ENCODE measurements at places on chromosomes 5 and 9.

GRCh38 chr5:158121678-158122077, 262.7 kb upstream of the CLINT1 start:
- H3K4me1 ChIP-seq, result no peaks in the 10 kb centered on the region
- DNase-seq, result no peak
- H3K27ac ChIP-seq, result no peak overlapping the region
- H3K36me3 ChIP-seq, result no peaks in the 10 kb centered on the region
- H3K4me3 ChIP-seq, result no peak overlapping the region

DNA sequence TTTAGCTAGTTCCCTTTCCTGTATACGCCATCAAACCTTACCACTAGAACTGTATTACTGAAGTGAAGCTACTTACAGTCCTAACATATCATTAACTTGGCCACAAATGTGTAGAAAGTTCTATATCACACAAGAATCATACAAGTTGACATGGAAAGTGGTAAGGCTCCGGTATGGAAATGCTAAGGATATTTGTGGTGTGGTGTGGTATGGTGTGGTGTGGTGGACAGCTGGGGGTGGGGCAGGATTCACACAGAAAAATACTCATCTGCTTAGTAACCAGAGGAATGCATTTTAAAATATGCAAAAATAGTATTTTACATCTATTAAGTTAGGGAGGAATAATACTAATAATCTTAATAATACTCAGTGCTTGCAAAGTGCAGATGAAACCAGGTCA, 69.4 kb downstream of the TRPC7 start:
- no peak for DNase-seq
- no peak overlapping the region for H3K4me3 ChIP-seq
- no peak overlapping the region for H3K27ac ChIP-seq
- H3K27me3 ChIP-seq, result no peaks in the 10 kb centered on the region
- no peaks in the 10 kb centered on the region for H3K36me3 ChIP-seq

GRCh38 chr9:91197232-91198181, 164.2 kb downstream of the AUH start:
- DNase-seq, result peak; percentile 86
- H3K27me3 ChIP-seq, result no peaks in the 10 kb centered on the region
- peak overlapping the region; percentile 99 for H3K27ac ChIP-seq
- no peak overlapping the region for H3K4me3 ChIP-seq
- no peaks in the 10 kb centered on the region for H3K36me3 ChIP-seq

DNA sequence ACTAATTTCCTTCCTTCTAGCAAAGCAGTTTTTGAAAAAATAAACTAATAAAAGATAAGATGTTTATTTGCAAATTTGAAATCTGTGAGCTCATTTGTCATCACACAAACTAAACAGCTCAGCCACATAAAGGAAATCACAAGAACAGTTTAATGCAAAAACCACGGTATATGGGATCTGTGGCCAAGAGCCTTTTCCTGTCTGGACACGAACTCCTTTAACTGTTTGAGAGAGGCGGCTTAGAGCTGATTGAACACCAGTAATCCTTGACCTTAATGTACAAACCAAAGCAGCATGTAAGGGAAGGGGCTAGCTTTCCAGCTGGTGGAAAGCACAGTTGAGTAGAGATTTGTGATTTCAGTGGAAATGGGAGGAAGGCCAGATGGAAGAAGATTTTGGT, 66.3 kb upstream of the SPINK5 start:
- no peak overlapping the region for H3K4me3 ChIP-seq
- no peaks in the 10 kb centered on the region for H3K27me3 ChIP-seq
- H3K36me3 ChIP-seq, result no peaks in the 10 kb centered on the region
- H3K27ac ChIP-seq, result no peak overlapping the region
- peak; percentile 6 for DNase-seq

DNA sequence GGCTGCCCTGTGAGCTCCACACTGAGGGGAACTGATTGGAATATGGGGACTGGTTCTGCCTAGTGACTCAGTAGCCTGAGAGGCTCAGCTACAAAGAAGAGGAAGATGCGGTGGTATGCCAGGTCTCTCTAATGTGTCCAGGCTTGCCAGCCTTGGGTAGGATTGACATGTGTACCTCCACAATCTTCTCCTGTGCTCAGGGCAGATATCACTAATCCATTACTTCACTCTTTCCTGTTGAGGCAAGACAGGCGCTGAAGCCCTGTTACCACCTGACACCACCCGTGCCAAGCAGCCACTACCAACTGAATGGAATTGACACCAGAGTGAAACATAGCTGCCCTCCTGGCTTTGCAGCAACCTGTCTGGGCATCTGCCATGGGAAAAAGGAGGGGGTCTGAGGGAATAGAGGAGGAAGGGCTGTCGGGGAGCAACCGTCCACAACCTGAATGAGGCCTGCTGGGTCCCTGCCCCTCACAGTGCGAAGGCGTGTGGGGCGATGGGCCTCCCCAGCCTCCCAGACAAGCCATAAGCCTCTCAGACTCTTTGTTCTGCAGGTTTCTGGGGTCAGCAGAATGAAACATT, 114.7 kb upstream of the CXCL14 start:
- no peaks in the 10 kb centered on the region for H3K36me3 ChIP-seq
- DNase-seq, result no peak
- H3K27ac ChIP-seq, result no peak overlapping the region
- H3K4me1 ChIP-seq, result peaks cover 5% of the 10 kb centered on the region
- no peaks in the 10 kb centered on the region for H3K27me3 ChIP-seq
- no peak overlapping the region for H3K4me3 ChIP-seq

DNA sequence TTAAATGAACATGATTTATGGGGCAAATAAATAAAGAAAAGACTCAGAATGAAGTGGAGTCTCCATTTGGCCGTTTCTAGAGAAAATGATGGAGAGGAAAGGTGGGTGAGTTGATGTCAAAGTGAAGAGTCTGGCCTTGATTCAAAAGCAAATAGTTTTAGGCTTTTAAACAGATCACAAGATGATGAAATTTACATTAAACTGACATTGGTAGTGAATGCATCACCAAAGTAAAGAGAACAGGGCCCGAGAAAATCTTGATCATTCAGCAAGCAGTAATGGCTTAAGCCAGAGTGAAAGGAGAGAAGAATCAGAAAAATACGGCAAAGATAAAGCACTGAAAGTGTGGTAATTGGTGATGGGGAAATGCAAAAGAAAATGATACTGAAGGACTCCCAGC, 460.0 kb upstream of the SGCD start:
- H3K4me3 ChIP-seq, result no peak overlapping the region
- H3K4me1 ChIP-seq, result no peaks in the 10 kb centered on the region
- H3K27me3 ChIP-seq, result no peaks in the 10 kb centered on the region
- DNase-seq, result no peak

DNA sequence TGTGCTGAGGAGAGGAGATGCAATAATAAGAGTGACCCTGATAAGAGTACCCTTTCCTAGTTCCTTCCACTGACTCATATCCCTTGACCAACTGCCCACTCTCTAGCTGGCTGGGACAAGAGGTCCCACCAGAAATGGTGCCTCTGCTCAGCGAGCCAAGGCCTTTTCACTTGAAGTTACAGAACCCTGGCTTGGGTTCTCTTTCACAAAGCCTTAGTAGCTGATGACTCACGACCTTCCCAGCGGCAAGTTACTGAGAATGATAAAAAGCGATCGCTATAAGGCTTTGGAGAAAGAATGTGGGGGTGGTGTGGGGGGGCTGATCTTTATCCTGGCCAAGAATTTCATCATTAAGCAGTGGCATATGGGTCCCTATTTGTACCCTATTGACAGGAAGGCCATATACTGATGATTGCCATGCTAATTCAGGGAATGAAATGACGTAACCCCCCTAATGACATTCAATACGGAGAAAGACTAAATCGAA, 90.3 kb downstream of the FBXO38 start:
- H3K36me3 ChIP-seq, result no peaks in the 10 kb centered on the region
- H3K4me1 ChIP-seq, result peaks cover 6% of the 10 kb centered on the region
- H3K27me3 ChIP-seq, result no peaks in the 10 kb centered on the region
- no peak overlapping the region for H3K27ac ChIP-seq

DNA sequence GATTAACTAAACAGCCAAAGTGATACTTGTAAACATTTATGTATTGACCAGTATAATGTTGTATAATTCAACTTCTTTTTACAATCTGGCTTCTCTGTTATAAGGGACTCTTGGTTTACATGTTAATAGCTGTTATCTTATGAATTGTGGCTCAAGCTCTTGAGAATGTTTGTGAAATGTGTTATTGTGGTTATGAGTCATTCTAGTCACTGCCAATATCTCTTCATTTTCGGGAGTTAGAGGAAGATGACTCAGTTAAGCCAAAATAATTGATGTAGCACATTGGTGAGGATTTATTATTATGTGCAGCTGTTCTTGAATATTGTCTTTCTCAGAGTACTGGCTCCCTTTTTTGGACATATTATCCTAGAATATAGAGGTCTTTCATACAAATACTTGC, 655.2 kb upstream of the RIOK2 start:
- H3K4me3 ChIP-seq, result no peak overlapping the region
- no peaks in the 10 kb centered on the region for H3K36me3 ChIP-seq
- no peaks in the 10 kb centered on the region for H3K27me3 ChIP-seq

- H3K36me3 ChIP-seq, result peaks cover 97% of the 10 kb centered on the region
- no peak overlapping the region for H3K27ac ChIP-seq
- no peak overlapping the region for H3K4me3 ChIP-seq
- DNase-seq, result no peak
Observed at GRCh38 chr5:179588166-179588565, 35.3 kb downstream of the HNRNPH1 start.

DNA sequence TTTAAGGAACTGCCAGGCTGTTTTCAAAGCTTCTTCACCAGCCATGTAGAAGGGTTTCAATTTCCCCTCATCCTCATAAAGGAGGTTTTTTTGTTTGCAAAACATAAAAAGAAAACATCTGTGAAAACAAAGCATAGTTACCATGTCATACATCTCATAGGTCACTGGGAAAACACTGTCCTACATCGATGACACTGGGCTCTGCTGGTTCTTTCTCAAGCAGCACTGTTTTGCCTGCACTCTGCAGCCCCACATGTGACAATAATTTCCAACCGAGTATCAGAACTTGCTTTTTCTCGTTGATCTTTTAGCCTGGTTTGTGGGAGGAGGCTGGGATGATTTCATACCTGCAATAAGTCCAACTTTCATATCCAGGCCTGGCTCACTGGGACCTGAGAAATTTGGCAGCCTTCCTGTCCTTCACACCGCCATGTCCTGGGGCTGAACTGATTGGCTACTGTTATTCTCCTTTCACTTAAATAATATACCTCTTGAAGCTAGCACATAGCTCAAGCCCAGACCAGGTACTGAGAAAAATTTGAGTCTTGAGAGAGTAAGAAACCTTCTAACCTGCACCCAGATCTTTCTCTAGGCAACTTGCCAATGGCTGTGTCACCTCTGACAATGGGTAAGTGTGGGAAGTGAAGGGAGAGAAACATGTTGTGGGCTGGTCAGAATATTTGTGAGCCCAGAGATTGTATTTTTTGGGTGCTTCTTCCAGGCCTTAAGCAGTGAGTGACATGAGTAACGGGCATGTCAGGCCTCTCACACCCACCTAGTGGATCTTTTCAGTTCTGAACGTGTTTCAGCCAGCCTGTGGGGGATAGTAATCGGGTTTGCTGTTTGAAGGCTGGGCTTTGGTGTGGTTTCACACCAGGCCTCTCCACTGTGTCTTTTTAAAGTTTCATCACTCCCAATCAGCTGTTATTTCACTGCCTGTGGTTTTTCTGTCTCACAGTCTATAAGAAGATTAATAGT, 502.8 kb downstream of the NTRK2 start:
- H3K4me3 ChIP-seq, result no peak overlapping the region
- H3K4me1 ChIP-seq, result no peaks in the 10 kb centered on the region
- H3K27me3 ChIP-seq, result no peaks in the 10 kb centered on the region

GRCh38 chr9:90838098-90838497, 36.5 kb downstream of the SYK start:
- no peaks in the 10 kb centered on the region for H3K36me3 ChIP-seq
- H3K4me3 ChIP-seq, result no peak overlapping the region
- peak; percentile 8 for DNase-seq

DNA sequence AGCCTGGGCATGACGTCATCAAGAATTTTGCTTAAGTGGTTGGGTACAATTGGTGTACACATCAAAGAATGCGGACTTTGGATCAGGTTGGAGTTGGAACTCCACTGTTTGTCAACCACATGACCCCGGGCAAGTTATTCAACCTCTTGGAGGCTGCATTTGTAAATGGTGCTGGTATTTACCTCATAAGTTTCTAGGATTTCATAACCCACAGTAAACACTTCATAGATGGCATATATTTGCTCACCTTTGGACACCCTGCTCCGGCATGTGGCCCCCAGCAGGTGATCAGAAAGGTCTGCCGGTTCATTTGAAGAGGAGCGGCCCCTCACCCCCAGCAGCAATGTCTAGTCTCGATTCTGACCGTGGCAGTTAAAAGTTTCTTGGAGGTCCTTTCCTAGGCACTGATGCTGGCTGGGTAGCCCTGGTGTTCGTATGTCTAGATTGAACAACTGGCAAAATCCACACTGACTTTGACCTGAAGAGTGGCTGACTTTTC, 60.6 kb downstream of the IL6ST start:
- no peak overlapping the region for H3K4me3 ChIP-seq
- no peaks in the 10 kb centered on the region for H3K27me3 ChIP-seq
- H3K27ac ChIP-seq, result peak overlapping the region; percentile 43

GRCh38 chr5:135238622-135239452, 160.2 kb downstream of the MACROH2A1 start:
- no peaks in the 10 kb centered on the region for H3K27me3 ChIP-seq
- peaks cover 44% of the 10 kb centered on the region for H3K4me1 ChIP-seq
- no peaks in the 10 kb centered on the region for H3K36me3 ChIP-seq
- peak overlapping the region; percentile 34 for H3K27ac ChIP-seq
- no peak overlapping the region for H3K4me3 ChIP-seq
